ENCODE measurements at places on chromosomes 1 and 21.

DNA sequence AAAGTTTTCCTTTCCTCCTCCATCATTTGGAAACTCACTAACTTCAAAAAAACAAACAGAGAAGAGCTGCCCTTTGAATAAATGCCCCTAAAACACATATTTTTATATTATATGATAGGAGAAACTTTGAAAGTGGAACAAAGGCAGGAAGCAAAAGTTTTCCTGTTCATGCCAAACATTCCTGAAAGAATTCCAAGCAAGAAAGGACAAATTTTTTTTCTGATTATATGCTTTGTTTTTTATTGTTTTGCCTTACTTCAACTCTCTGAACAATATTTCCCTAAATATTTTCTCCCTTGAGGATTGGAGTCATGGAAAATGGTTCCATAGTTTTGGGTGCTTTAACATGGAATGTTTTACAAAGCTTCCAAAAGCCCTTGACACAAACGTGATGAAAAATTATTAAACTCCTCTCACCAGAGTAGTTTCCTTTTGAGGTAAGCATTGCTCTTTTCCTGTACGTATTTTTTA is 638.5 kb upstream of the CAMK1G start:
- DNase-seq: no peak

DNA sequence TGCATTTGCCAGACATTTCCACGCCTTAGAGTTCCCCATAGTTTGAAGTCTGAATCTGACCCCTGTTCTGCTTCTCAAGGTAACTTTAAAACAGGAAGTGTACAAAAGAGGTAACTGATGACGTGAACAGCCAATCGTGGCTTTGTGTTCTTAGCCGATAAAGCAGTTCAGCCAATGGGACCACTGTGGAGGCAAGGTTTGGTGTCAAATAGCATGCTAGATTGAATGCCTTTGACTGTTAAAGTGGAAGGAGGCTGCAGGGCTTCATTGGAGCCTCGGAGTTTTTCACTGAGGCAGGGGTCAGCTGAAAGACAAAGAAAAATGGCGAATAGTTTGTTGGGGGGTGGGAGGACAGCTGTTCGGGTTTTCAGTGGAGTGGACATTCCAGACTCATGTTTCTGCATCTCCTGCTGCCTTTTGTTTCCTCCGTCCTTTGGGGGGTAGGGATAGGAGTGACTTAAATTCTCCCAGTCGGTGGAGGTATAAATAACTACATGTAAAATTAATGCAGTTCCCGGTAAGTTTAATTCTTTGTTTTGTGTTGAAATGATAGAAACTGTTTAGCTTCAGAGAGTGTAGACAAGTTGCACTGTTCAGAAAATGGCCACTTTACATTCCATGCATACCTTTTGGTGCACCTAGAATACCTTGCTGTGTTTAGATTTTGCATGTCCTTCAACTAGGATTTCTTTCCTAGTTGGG is 17.7 kb downstream of the NFYC start:
- DNase-seq: peak; percentile 91

- DNase-seq: no peak
Observed at GRCh38 chr1:5393146-5393545, 599.1 kb downstream of the NPHP4 start.

- no peak for DNase-seq
Observed at GRCh38 chr1:18865176-18865575, 5.7 kb upstream of the TAS1R2 start.

- DNase-seq: no peak
Observed at GRCh38 chr1:147622731-147623130, 47.6 kb downstream of the ACP6 start.
